ENCODE measurements at places on chromosomes 11 and 22. TPM values are rescaled to one million over a fixed set of nuclear protein-coding genes. Genes with fewer than 3 reads are reported as not detected.

CCDC87 gene
- total RNA-seq, result not detected

FGF19 gene
- not detected for total RNA-seq

OR4A16 gene
- not detected for total RNA-seq

DNAJC4 gene
- total RNA-seq, result 18.0 TPM

UBQLN3 gene
- total RNA-seq, result under 0.01 TPM
